ENCODE measurements at places on chromosomes 2 and 18.

GRCh38 chr2:239903210-239903609, 121.9 kb downstream of the NDUFA10 start:
- H3K36me3 ChIP-seq = no peaks in the 10 kb centered on the region
- no peak for DNase-seq
- no peaks in the 10 kb centered on the region for H3K4me1 ChIP-seq
- no peak overlapping the region for H3K4me3 ChIP-seq

DNA sequence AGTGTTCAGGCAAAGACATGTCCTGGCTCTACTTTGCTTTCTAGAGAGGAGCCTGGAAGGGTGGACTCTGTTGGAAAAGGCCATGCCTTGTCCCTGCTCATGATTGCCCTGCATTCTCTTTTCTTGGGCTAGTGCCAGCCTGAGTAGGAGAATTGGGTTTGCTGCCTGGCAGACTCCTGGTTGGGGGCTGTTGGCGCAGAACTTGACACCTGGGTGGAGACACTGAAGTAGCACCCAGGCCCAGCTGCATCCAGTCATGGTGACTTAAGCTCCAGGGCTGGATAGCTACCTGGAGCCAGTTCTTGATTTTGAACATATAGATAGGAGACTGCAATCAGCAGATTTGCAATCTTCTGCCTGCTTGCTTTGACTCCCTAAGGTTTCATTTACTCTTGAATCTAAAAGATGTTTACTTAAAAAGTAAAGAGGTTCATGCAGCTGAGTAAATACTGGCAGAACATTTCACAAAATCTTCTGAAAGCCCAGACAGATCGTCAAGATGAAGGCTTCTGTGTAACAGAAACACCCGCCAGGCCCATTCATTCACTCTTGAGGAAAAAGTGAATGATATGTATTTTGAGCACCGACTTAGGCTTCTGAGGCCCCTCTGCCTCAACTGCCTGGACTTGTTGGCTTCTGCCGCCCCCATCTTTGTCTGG, 38.0 kb upstream of the YWHAQ start:
- H3K27me3 ChIP-seq = no peaks in the 10 kb centered on the region
- H3K4me1 ChIP-seq = peaks cover 41% of the 10 kb centered on the region
- no peak for DNase-seq
- peak overlapping the region; percentile 69 for H3K27ac ChIP-seq

GRCh38 chr2:237184919-237185552, 99.3 kb downstream of the COPS8 start:
- no peaks in the 10 kb centered on the region for H3K36me3 ChIP-seq
- no peak for DNase-seq
- H3K27me3 ChIP-seq = no peaks in the 10 kb centered on the region
- peak overlapping the region; percentile 59 for H3K27ac ChIP-seq

- H3K27me3 ChIP-seq = no peaks in the 10 kb centered on the region
- H3K27ac ChIP-seq = no peak overlapping the region
- no peak overlapping the region for H3K4me3 ChIP-seq
- DNase-seq = no peak
- H3K36me3 ChIP-seq = no peaks in the 10 kb centered on the region
Observed at GRCh38 chr2:25125976-25126375, 42.4 kb downstream of the POMC start.

DNA sequence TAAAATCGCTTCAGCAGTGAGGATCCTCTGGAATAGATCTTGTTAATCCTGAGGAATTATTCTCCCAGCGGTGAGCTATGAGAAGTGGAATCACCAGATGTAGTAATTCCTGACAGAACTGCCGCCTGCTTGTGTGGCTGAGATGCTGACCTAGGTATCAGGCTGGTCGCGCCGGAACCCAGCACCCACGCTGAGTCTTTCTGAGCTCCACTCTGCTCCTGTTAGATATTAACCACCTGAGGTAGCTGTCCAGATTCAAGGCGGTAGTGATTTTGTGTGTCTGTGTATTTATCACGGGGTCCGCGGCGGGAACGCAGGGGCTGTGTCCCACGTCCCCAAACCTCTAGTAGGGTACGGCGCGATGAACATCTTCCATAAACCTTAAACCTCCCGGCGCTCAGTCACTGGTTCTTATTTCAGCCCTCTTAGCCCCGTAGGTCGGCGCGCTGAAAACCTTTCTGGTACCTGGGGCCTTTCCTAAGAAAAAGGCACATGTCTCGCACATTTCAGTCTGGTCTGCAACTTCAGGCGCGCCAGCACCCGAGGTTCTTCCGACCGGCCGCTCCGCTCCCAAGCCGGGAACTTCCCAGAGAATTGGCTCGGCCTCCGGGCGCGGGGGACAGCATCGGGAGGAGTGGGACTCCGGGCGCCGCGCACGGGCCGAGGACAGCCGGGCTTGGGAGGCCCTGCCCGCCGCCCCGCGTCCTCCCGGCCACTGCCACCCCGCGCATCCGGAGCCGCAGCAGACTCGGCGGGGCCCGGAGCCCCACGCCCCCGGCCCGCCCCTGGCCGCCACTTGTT, 542 bp upstream of the CNNM3 start:
- H3K4me3 ChIP-seq = peak overlapping the region; percentile 75
- no peaks in the 10 kb centered on the region for H3K36me3 ChIP-seq
- peak overlapping the region; percentile 85 for H3K27ac ChIP-seq
- H3K4me1 ChIP-seq = peaks cover 27% of the 10 kb centered on the region

- H3K27me3 ChIP-seq = no peaks in the 10 kb centered on the region
- H3K27ac ChIP-seq = no peak overlapping the region
- no peaks in the 10 kb centered on the region for H3K36me3 ChIP-seq
- H3K4me1 ChIP-seq = peaks cover 3% of the 10 kb centered on the region
Observed at GRCh38 chr2:196516564-196516963, 123.0 kb upstream of the CCDC150 start.

GRCh38 chr2:3000968-3001367, 376.6 kb downstream of the EIPR1 start:
- no peak overlapping the region for H3K4me3 ChIP-seq
- no peaks in the 10 kb centered on the region for H3K36me3 ChIP-seq
- no peak for DNase-seq
- peaks cover 10% of the 10 kb centered on the region for H3K27me3 ChIP-seq
- no peaks in the 10 kb centered on the region for H3K4me1 ChIP-seq
- H3K27ac ChIP-seq = no peak overlapping the region

DNA sequence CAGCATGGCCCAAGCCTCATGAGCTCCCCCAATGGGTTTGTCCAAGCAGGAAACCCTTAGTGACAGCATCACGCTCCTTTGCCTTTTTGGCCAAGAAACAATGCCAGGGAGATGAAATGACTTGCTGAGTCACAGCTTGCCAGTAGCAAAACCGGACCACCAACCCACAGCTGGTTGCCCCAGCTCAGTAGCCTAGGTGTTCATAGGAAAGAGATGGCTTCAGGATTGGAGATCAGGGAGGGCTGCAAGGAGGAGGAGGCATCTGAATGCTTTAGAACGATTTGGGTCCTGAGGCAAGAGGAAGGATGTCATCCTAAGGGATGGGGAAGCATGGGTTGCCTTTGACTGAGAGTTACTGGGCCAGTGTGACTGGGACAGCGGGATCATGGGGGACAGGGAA, 116.7 kb downstream of the CELF4 start:
- no peaks in the 10 kb centered on the region for H3K27me3 ChIP-seq
- no peak overlapping the region for H3K4me3 ChIP-seq
- no peak for DNase-seq
- H3K4me1 ChIP-seq = no peaks in the 10 kb centered on the region
- H3K36me3 ChIP-seq = no peaks in the 10 kb centered on the region
- H3K27ac ChIP-seq = no peak overlapping the region

GRCh38 chr2:104428155-104428554, 425.8 kb upstream of the POU3F3 start:
- no peaks in the 10 kb centered on the region for H3K4me1 ChIP-seq
- H3K27me3 ChIP-seq = no peaks in the 10 kb centered on the region
- H3K36me3 ChIP-seq = no peaks in the 10 kb centered on the region
- no peak for DNase-seq
- no peak overlapping the region for H3K4me3 ChIP-seq

GRCh38 chr2:222057347-222058073, 241.3 kb downstream of the PAX3 start:
- H3K4me1 ChIP-seq = no peaks in the 10 kb centered on the region
- H3K27ac ChIP-seq = no peak overlapping the region
- H3K4me3 ChIP-seq = no peak overlapping the region
- H3K36me3 ChIP-seq = no peaks in the 10 kb centered on the region
- DNase-seq = peak; percentile 7
- peaks cover 2% of the 10 kb centered on the region for H3K27me3 ChIP-seq

DNA sequence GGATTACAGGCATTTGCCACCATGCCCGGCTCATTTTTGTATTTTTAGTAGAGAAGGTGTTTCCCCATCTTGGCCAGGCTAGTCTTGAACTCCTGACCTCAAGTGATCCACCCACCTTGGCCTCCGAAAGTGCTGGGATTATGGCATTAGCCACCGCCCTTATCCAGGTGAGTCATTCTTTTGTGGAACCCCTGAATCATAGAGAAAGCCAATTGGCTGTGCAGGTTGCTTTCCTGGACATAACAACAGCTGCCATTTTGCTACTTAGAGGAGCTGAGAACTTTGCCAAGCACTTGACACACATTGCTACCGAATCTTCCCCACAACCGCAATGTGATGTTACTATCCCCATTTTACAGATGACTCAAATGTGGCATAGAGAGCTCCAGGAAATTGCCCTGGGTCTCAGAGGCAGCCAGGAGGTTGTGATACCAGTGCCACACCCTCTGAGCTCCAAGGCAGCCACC, 36.0 kb downstream of the SETBP1 start:
- H3K4me1 ChIP-seq = no peaks in the 10 kb centered on the region
- H3K36me3 ChIP-seq = no peaks in the 10 kb centered on the region
- H3K27ac ChIP-seq = no peak overlapping the region
- DNase-seq = no peak
- H3K4me3 ChIP-seq = no peak overlapping the region

GRCh38 chr18:23438046-23438377, 15.1 kb upstream of the RIOK3 start:
- peaks cover 9% of the 10 kb centered on the region for H3K4me1 ChIP-seq
- peak overlapping the region; percentile 73 for H3K4me3 ChIP-seq
- H3K27ac ChIP-seq = peak overlapping the region; percentile 90
- no peaks in the 10 kb centered on the region for H3K27me3 ChIP-seq

GRCh38 chr2:109322641-109323040, 193.6 kb downstream of the SH3RF3 start:
- 0 out of 2 replicates have a peak, but pooled peaks cover 2% of the 10 kb centered on the region for H3K27me3 ChIP-seq
- no peaks in the 10 kb centered on the region for H3K36me3 ChIP-seq
- no peak overlapping the region for H3K4me3 ChIP-seq
- DNase-seq = no peak

GRCh38 chr2:47907039-47907781, 912 bp upstream of the FBXO11 start:
- H3K4me3 ChIP-seq = peak overlapping the region; percentile 76
- DNase-seq = no peak
- no peaks in the 10 kb centered on the region for H3K27me3 ChIP-seq
- peaks cover 5% of the 10 kb centered on the region for H3K36me3 ChIP-seq
- peaks cover 18% of the 10 kb centered on the region for H3K4me1 ChIP-seq

DNA sequence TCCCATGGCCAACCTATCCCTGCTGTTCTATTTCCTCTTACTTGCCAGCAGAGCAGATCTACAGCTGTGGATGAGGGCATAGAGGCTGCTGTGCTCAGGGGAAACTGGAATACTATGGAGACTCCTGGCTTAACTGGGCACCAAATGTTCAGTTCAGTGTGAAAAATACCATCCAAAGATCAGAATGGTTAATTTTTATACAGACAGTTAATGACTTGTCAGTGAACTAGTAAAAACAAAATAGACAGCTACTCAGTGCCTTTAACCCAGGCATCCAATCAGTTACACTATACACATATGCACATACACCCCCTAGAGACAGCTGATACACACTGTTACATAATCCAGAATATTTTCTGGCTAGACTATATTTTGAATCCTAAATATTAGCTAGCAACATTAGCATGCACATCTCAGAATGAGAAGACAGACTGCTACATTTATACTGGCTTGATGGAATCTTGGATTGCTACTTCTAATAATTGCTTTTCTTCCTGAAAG, 59.1 kb upstream of the WIPF1 start:
- DNase-seq = no peak
- H3K27ac ChIP-seq = no peak overlapping the region
- no peaks in the 10 kb centered on the region for H3K36me3 ChIP-seq
- no peaks in the 10 kb centered on the region for H3K4me1 ChIP-seq
- no peak overlapping the region for H3K4me3 ChIP-seq

- H3K4me1 ChIP-seq = peaks cover 5% of the 10 kb centered on the region
- H3K4me3 ChIP-seq = no peak overlapping the region
- H3K27ac ChIP-seq = no peak overlapping the region
- no peak for DNase-seq
- H3K36me3 ChIP-seq = peaks cover 28% of the 10 kb centered on the region
- H3K27me3 ChIP-seq = no peaks in the 10 kb centered on the region
Observed at GRCh38 chr2:86617738-86618137, 5.9 kb downstream of the RNF103 start.

- no peaks in the 10 kb centered on the region for H3K27me3 ChIP-seq
- H3K27ac ChIP-seq = no peak overlapping the region
- H3K4me1 ChIP-seq = peaks cover 14% of the 10 kb centered on the region
- no peak overlapping the region for H3K4me3 ChIP-seq
- no peak for DNase-seq
Observed at GRCh38 chr2:88058191-88058590, 2.6 kb upstream of the KRCC1 start.
